ENCODE measurements at places on chromosomes 3 and 15. TPM values are rescaled to one million over a fixed set of nuclear protein-coding genes. Genes with fewer than 3 reads are reported as not detected.

GLDN gene
- 1.5 TPM for polyA plus RNA-seq

AHSG gene
- 0.71 TPM for polyA plus RNA-seq

MESP2 gene
- 0.10 TPM for polyA plus RNA-seq

LYSMD2 gene
- polyA plus RNA-seq = 11.2 TPM

UPK1B gene
- 19.5 TPM for polyA plus RNA-seq

FSIP1 gene
- polyA plus RNA-seq = 0.27 TPM

WDR49 gene
- 0.08 TPM for polyA plus RNA-seq

GLT8D1 gene
- 46.3 TPM for polyA plus RNA-seq

IGSF10 gene
- polyA plus RNA-seq = 9.8 TPM

GOLGA8A gene
- polyA plus RNA-seq = 13.3 TPM

ANKRD63 gene
- polyA plus RNA-seq = not detected

PCOLCE2 gene
- polyA plus RNA-seq = 82.8 TPM

IGDCC3 gene
- 0.13 TPM for polyA plus RNA-seq

MEIS2 gene
- polyA plus RNA-seq = 79.8 TPM

LDHAL6B gene
- not detected for polyA plus RNA-seq

PIERCE2 gene
- polyA plus RNA-seq = 2.4 TPM

ALDH1A2 gene
- 3.6 TPM for polyA plus RNA-seq

DNAJC17 gene
- polyA plus RNA-seq = 45.6 TPM
